ENCODE measurements at places on chromosomes 5 and 9.

DNA sequence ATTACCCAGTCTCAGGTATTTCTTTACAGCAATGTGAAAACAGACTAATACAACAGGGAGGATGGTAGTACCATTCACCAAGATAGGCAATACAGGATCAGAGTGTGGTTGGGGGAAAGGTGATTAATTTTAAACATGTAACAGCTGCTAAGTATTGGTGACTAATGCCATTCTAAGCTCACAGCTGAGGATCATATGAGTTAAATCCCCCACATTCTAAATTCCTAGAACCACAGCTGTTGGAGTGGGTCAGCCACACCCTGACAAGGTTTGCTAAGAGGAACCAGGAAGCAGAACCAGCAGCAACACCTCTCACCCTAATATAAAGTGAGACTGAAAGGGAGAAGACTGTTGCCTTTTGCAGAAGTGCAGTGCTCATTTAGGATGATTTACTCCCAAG is 24.8 kb downstream of the HSPB3 start:
- no peak for DNase-seq

- no peak for DNase-seq
Measured at GRCh38 chr5:109533751-109534272, 124.0 kb upstream of the PJA2 start.

GRCh38 chr9:19208653-19209052 is 21.8 kb upstream of the DENND4C start:
- DNase-seq: no peak

DNA sequence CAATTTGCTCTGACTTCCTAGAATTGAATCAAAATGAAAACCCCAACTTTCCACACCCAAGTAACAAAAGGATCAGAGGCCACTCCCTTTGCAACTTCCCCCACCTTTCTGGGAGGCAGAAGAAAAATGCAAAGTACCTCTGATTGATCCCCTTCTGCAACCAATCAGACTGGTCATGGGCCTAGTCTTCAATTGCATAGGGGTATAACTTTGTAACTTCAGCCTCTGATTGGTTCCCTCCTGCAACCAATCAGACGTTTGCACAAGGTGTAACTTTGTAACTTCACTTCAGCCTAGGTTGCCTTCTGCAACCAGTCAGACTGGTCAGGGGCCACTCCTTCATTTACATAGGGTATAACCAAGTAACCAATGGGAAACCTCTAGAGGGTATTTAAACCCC is 38.3 kb upstream of the CNOT6 start:
- DNase-seq: no peak

- no peak for DNase-seq
Measured at GRCh38 chr5:126481243-126481642, 58.0 kb downstream of the GRAMD2B start.

- no peak for DNase-seq
Measured at GRCh38 chr9:113738496-113738892, 137.6 kb upstream of the ZNF618 start.

DNA sequence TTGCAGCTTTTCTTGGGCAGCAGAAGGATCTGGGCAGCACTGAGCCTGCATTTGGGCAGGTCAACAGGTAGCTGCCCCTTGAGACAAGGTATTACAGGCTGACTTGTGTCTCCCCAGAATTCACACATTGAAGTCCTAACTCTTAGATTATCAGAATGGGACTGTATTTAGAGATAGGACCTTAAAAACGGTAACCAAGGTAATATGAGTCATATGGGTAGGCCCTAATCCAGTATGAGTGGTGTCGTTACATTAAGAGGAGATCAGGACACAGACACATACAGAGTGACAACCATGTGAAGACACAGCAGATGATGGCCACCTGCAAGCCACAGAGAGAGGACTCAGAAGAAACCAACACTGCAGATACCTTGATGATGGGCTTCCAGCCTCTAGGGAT is 3.2 kb downstream of the C1QTNF2 start:
- no peak for DNase-seq

DNA sequence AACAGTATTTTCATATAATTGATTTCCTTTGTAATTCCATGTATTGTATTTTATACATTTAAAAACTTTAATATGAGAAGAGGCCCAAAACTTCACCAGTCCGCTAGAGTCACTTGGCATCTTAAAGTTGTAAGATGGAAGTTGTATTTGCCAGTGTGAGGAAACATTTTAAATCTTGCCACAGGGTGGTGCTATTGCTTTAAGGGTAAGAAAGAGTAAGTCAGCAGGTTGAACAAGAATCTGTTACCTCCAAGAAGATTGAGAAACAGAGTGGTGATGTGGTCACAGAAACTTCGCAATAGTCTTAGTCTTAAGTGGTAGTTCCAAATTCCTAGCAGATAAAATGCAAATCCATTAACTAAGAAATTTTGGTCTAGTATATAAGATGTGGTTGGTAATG is 39.8 kb upstream of the RANBP6 start:
- no peak for DNase-seq

- no peak for DNase-seq
Measured at GRCh38 chr9:105854783-105855724, 160.7 kb downstream of the TMEM38B start.

GRCh38 chr5:146873186-146873917 is 5.2 kb downstream of the PPP2R2B start:
- no peak for DNase-seq

- DNase-seq: no peak
Measured at GRCh38 chr5:8585230-8586018, 716.5 kb downstream of the MTRR start.

- DNase-seq: no peak
Measured at GRCh38 chr5:164627021-164627420, 1121.6 kb downstream of the MAT2B start.

DNA sequence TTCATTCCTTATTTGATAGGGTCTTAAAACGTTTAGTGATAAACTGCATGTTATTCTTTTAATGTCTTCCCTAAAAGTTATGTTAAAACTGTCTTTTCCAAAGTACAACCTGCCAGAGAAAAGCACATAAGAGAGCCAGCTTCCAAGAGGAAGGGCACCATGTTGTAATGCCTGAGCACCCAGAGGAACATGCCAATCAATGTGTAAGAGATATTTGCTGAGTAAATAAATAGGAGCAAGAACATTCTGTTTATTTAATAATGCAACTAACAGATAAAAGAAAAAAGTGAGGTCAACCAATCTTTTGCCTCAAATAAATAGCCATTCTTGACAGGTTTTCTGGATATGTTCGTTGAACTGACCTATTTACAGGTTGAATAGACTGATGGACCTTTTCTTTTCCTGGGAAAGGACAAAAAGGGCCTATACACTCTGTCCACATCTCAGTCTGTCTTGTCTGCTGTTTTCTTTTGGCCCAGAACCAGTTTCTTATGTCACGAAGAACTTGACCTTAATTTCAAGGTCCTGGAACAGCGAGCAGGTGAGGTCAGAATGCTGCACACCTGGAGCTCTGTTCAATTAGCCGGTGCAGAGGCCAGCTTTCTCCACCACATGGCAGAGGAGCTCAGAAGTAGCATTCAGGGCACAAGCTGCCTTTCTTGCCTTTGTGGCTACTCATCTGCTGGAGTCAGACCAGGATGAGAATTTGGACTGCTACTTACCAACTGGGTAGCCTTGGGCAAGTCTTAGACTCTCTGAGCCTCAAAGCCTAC is 77.7 kb downstream of the PLCXD3 start:
- no peak for DNase-seq

- DNase-seq: no peak
Measured at GRCh38 chr5:172452398-172453205, 1.7 kb downstream of the SH3PXD2B start.

- DNase-seq: no peak
Measured at GRCh38 chr5:170327829-170328228, 30.3 kb upstream of the LCP2 start.

DNA sequence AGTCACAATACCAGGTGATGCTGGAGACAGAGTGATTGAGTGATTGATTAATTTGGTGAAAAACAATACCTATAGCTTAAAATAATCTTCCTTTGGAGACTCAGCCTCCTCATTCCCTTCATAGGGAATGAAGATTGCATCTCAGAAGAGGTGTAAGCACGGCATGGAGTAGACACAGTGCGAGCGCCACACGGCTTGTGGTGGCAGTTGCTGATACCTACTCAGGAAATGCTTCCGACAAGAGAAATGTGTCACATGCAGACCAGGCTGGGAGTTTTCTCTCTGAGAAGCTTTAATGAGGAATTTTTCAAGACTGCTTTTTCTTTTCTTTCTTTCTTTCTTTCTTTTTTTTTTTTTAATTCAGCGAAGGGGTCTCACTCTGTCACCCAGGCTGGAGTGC is 211.8 kb upstream of the OTULINL start:
- DNase-seq: no peak

- DNase-seq: no peak
Measured at GRCh38 chr9:97628668-97629067, 4.5 kb downstream of the TSTD2 start.

DNA sequence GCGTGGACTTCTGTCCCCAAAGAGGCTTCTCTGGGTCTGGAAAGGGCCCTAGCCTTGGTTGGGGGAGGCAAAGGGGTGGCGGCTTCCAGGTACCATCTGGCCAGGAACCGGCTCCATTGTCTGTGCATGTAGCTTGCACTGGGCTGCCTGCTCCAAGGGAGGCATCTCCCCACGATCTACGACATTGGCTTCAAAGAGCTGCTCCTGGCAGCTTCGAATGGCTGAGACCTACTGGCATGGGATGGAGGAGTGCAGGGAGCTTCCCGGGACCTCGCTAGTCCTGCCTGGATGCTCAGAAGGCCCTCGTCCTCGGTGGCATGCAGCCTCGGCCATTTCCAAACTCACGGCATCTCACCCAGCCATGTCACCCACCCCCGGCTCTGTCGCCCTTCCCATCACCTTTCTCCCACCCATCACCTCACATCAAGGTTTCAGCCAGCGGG is 137.8 kb downstream of the KCNIP1 start:
- DNase-seq: no peak

DNA sequence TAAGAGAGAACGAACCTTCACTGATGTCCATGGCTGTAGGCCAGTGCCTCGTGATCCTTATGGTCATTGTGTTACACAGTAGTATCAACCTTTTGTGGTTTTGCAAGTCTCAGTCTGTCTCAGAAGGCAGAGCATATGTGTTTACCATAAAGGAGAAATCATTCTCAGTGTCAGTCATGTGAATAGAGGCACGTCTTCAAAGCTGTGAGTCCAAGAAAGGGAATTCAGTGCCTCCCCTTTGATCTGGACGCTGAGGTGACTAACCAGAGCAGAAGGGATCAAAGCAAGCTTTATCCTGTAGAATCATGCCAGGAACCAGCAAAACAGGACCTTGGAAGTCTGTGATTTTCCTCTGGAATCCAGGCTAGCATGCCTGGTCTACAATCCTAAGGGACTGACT is 433.9 kb downstream of the DNAH5 start:
- no peak for DNase-seq

DNA sequence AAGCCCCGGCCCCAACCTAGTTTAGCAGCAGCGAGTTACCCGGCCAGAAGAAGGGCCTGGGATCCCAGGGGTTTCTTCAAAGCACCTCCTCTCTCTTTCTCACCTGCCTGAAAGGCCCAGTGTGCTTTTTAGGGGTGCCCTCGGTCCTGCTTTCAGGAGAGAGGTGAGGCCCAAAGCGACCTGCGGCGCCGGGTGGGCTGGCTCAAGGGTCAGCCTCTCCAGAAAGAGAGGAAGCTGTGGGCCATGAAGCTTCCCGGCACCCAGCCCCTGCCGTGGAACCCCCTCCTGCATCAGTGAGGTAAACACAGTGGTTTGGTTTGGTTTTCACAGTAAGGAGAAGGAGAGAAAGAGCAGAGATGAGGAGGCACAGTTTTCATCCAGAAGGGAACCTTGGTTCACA is 4.3 kb downstream of the FOXB2 start:
- DNase-seq: no peak

- DNase-seq: no peak
Measured at GRCh38 chr5:44887722-44888121, 79.0 kb downstream of the MRPS30 start.

GRCh38 chr9:125580701-125581286 is 126.2 kb downstream of the MAPKAP1 start:
- no peak for DNase-seq

- DNase-seq: no peak
Measured at GRCh38 chr5:139731281-139731680, 64.3 kb upstream of the PSD2 start.

GRCh38 chr5:149757197-149757947 is 27.3 kb downstream of the PPARGC1B start:
- DNase-seq: no peak

DNA sequence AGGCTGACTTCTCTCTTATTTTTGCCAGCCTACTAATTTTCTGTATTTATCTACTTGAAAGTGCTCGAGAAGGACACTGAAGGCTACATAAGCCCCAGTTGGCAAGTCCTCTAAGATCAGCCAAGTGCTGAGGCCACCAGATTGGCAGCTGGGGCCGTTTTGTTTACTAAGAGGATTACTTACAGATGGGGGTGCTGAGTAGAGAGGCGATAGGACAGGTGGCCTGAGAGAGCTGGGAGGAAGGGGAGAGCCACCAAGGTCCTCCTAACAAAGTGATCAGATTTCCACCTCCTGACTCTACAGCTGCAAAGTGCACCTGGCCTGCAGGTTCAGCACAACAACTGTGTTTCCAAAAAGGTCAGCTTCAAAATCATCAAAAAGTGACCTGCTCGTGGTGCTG is 32.9 kb downstream of the FRMD3 start:
- no peak for DNase-seq

DNA sequence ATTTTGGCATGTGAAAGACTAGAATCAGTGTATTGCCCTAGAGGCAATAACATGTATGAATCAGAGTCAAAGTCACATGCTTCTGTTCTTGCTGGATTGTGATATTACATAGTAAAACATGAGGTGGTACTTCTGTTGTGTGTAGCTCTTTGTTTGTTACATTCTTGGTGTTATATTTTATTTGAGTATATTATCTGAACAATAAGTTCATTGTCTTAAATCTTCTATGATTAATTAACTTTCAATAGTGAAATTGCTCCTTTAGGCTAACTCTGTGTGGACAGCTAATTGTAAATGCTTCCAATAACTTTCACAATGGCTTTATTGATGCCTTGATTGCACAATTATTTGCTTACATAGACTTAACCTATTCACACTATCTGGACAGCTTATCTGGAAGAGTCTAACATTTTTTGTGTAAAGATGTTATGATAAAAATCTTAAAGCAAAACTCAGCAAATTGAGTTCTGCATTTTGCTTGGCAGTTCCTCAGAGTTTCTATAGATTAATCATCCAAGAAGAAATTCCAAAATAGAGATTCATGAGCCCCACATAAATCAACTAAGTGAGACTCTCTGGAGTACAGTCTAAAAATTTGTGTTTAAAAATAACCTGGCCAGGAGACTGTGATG is 239.6 kb upstream of the TUSC1 start:
- DNase-seq: no peak

- DNase-seq: no peak
Measured at GRCh38 chr9:72592502-72593403, 71.3 kb downstream of the TMC1 start.

- DNase-seq: no peak
Measured at GRCh38 chr5:150075233-150075632, 11.1 kb downstream of the CSF1R start.

DNA sequence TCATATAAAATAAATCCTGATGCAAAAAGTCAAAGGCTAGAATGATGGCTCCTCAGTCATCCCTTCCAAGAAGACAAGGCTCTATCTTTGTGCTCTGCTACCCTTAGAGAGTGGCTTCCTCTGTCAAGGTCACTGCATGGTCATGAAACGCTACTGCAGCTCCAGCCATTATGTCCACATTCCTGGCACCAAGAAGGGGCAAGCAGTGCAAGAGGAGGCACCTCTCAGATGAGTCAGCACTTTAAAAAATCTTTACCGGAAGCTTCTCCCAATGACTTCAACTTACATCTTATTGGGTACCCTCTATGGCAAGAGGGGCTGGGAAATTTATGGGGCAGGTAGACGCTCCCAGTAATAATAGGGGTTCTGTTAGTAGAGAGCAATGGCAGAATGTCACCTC is 129.5 kb upstream of the CPEB4 start:
- no peak for DNase-seq
